ENCODE measurements at places on chromosomes 3 and 15.

DNA sequence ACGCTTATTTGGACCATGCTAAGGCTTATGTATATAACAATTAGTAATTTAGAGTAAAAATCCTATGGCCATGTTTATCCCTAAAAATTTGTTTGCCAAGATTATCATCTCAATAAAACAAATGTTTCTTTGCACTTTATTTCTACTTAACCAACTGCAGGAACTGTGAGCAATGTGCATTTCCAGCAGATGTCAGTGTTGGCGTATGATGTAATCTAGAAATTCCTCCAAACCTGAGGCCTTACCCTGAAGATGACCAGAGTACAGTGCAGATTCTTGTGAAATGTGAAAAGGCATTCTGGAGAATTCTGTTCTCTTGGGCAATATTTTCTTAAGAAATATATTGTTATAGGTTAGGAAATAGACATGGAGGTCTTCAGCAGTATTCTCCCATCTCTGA, 205.9 kb downstream of the MBNL1 start:
- DNase-seq: no peak

- no peak for DNase-seq
Observed at GRCh38 chr15:91751611-91752010, 101.9 kb upstream of the SLCO3A1 start.

DNA sequence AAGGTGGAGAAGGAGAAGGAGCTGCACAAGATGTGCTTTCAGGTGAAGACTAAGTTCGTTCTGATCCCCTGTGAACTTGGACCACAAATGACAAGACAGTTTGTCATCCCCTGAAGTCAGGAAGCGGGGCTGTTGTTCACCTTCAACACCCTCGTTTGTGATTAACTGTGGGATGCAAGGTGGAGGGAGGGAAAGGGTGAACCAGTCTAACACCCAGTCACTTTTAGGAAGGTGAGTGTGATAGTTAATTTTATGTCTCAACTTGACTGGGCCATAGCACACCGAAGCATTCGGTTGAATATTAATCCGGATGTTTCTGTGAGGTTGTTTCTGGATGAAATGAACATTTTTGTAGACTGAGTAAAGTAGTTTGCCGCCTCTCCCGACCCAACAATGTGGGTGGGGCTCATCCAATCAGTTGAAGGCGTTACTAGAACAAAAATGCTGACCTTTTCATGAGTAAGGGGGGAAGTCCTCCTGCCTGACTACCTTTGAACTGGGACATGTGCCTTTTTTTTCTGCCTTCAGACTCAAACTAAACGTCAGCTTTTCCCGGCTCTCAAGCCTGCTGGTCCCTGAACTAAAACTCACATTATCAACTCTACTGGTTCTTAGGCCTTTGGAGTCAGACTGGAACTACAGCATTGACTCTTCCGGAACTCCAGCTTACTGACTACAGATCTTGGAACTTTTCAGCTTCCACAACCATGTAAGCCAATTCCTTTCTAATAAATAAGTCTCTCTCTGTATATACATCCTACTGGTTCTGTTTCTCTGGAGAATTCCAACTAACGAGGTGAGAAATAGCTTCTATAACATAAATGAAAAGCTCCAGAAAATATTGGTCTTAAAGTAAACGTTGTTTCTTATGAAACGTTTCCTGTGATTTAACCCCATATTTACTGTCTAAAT, 264.0 kb upstream of the SLITRK3 start:
- DNase-seq: no peak

- DNase-seq: no peak
Observed at GRCh38 chr3:146682171-146682570, 77.0 kb upstream of the PLSCR5 start.

- no peak for DNase-seq
Observed at GRCh38 chr3:157063926-157064325, 96.0 kb downstream of the CCNL1 start.

Measured in activated CD8-positive, alpha-beta memory T cell treated with anti-CD3 and anti-CD28 coated beads for 4 hours (primary cell).